ENCODE measurements at places on chromosomes 2 and 18.
A peak's percentile ranks its signal among the peaks of the same experiment; 100 is the strongest.

- DNase-seq = no peak
These were observed 56.0 kb upstream of the FZD7 start for GRCh38 chr2:201977651-201978050.

- DNase-seq = no peak
These were observed 103.5 kb downstream of the DNER start for GRCh38 chr2:229610872-229611271.

- DNase-seq = no peak
These were observed 71.3 kb downstream of the TNFRSF11A start for GRCh38 chr18:62396381-62396780.

DNA sequence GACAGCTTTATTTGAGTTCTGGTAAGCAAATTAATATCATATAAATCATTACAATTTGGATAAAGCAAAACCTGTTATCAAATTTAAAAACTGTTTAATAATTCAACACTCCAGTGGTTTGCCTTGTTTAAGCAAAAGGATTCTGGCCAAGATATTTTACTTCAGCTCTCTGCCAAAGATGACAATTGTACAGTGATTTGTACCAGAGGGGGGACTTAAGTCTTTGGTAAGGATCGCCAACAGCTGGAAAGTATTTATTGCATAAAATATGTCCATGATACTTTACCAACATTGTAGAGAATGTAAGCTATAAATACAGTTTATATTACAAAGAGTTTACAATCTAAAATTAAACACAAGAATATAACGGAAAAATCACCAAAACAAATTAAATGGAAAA, 13.8 kb downstream of the PREPL start:
- DNase-seq = no peak

DNA sequence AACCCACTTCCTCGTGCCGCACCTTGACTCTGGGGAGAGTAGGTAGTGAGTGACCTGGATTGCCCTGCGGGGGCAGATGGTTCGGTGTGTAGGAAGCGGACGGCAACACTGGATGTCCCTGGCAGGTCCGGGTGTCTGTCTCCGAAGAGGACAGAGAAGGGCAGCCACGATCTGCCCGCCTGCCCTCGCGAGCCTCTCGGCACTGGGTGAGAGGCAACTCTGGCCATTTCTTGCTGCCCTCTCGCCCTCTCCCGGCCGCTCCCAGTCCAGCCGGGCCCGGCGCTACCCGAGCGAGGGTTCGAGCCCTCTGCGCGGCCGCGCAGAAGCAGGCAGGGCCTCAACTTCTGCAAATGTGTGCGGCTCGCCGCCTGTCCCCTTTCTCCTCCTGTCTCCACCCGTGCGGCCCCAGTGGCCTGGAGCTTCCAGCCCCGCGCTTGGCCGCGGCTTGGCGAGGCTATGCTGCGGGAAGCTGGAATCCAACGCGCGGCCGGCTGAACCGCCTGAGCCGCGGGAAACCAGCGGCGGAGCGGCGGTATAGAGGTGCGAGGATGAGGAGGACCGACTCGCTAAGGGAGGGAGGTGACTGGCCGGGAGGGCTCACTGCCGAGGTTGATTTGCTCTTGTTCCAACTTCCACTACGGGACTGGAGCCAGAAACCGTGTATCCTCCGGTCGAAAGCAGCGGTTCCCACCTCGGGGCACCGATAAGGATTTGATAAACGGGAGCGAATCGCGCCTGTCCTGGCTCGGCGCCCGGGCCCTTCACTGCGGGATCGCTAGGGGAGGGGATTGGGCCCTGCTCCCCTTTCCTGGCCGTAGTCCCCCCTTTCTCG, 1.5 kb downstream of the EPAS1 start:
- DNase-seq = peak; percentile 80

DNA sequence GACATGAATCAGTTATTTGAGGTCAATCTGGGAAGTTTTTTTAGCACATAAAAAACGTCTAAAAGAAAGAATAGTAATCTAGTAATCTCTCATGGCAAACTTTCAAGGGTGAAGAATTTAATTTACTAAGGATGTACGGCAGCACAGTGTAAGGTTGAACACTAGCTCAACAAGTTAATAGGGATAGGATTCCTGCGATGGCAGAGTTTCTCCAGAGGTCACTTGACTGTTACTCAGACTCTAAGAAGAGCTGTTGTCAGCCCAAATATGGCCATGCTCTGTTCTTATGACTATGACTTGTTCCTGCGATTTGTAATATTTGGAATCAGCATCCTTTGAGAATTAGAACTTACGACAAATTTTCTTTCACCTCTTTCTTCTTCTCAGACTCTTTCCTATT, 553.3 kb upstream of the TNP1 start:
- no peak for DNase-seq

DNA sequence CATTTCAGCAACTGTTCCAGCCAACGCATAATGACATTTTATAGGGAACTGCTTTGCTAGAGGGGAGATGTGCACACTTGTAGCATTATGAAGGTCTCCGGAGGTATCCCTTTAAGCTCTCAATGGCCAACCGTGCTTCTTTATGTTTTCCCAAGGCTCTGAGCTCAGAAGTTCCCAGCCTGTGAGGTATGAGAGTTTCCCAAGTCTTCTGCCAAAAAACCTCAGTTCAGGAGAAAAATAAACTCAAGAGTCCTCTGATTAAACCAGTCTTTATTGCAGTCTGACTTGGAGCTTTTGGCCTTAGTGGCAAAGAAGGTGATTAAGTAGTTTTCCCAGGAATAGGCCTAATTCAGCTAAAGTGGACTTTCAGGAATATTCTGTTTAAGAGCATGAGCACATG, 35.4 kb upstream of the ZNF532 start:
- DNase-seq = no peak

GRCh38 chr2:148391324-148391723, 253.2 kb upstream of the EPC2 start:
- DNase-seq = no peak

GRCh38 chr2:223765221-223765785, 72.1 kb downstream of the AP1S3 start:
- no peak for DNase-seq

GRCh38 chr18:55763298-55763697, 175.3 kb upstream of the TCF4 start:
- no peak for DNase-seq

DNA sequence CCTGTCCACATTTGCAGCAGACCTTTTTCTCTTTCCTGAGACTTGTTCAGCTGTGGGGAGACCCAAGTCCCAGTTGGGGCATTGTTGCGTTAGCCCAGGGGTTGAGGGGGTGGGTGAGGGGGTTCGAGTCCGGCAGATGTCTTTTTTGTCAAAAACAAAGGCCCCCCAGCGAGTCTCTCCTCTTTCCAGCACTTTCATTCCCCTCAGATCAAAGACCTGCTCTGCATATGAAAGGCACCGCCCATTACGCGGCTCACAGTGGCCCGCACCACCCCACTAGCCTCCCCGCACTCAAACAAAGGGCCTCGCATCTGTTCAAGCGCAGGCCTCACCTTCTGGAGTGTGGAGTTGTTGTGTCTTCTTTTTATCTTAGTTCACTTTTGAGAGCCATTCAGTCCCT, 25.2 kb downstream of the TRABD2A start:
- DNase-seq = peak; percentile 78
